ENCODE measurements at places on chromosomes 5 and 9. TPM values are rescaled to one million over a fixed set of nuclear protein-coding genes. Genes with fewer than 3 reads are reported as not detected.

Gene WHRN
- 4.2 TPM for total RNA-seq

Gene TAL2
- total RNA-seq = not detected

Gene OGN
- not detected for total RNA-seq

DNA sequence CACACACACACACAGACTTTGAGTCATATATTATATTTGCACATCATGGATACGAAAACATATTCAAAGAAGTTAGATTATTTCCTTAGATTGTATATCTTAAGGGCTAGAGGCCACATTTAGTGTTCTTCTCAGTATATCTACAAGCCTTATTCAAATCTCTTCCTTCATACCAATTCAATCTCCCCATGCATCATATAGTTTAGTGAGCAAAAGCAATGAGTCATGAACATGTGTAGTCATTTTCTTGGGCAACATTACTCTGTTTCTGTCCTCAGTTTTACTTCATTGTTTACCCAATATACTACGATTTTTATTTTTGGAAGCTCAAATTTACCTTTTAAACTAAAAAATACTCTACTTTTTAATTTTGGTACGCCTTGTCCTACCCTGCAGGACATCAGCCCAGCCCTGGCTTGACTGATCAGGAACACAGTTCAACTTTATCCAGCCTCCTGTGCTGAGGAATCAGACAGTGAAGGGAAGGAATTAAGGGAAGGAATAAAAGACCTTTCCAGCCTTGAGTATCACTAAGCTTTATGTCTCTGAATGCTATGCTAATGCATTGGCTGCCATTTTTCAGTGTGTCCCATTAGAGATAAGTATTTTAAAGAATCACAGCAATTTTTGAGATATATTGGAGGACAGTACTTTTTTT is 101.7 kb upstream of the FST start:
- peaks cover 5% of the 10 kb centered on the region for H3K27me3 ChIP-seq
- H3K27ac ChIP-seq = no peak overlapping the region
- H3K4me3 ChIP-seq = no peak overlapping the region
- no peaks in the 10 kb centered on the region for H3K4me1 ChIP-seq
- H3K36me3 ChIP-seq = no peaks in the 10 kb centered on the region

- H3K4me3 ChIP-seq = no peak overlapping the region
- peaks cover 2% of the 10 kb centered on the region for H3K36me3 ChIP-seq
- DNase-seq = no peak
- no peaks in the 10 kb centered on the region for H3K4me1 ChIP-seq
- H3K27ac ChIP-seq = no peak overlapping the region
Measured at GRCh38 chr5:40332970-40333369, 346.7 kb upstream of the PTGER4 start.

DNA sequence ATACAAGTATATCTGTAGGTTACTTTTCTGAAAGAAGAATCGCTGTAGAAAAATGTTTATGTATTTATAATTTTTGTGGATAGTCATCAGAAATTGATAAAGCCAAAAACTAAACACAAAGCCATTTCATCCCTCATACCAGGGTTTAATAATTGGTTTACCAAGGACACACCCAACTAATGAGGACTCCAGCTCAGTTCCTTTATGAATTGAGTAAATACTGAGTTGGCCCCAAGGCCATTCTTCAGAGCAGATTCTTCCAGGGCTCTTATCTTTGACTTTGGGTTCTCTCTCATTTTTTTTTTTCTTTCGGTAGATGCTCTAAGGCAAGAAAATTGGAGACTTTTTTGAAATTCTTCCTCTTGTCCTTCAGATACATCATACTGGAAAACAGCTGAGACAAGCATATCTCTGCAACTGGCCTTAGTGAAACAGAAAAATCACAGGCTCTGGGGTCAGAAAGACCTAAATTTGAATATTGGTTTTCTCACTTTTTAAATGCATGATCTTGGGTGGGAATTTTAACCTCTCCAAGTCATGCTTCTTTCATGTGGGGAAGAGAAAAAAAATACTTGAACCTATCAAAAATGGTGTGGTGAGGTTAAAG is 401.8 kb downstream of the ARHGEF28 start:
- no peak for DNase-seq
- H3K36me3 ChIP-seq = no peaks in the 10 kb centered on the region
- H3K27me3 ChIP-seq = peaks cover 3% of the 10 kb centered on the region

Measured in naive thymus-derived CD8-positive, alpha-beta T cell (primary cell).